Stomach (tissue), 19 donors: ENCODE measurements at places on chromosomes 4 and X.

DNA sequence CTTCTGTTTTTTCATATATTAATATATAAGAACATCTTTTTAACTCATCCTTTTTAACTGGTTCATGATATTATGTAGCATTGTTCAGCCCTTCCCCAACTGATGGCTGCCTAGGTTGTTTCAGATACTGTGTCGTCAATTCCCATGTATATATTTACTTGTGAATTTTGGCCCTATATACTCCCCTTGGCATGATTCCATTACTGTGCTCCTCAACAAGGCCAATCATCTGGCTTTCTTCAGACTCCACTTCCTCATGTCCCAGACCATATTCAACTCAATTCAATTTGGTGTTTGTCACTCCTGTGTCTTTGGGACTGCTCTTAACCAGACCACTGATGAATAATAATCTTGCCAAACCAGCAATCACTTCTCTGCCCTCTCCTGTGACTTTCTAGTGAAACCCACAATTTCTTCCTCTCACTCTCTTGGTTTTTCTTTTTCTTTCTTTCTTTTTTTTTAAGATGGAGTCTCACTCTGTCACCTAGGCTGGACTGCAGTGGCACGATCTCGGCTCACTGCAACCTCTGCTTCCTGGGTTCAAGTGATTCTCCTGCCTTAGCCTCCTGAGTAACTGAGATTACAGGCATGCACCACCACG, 2.7 kb upstream of the WDR45 start:
- DNase-seq: no peak

- no peak for DNase-seq
These were observed 134.1 kb upstream of the MAMLD1 start for GRCh38 chrX:150229030-150229429.

- DNase-seq: no peak
These were observed 62.6 kb upstream of the GYPA start for GRCh38 chr4:144203155-144203554.

DNA sequence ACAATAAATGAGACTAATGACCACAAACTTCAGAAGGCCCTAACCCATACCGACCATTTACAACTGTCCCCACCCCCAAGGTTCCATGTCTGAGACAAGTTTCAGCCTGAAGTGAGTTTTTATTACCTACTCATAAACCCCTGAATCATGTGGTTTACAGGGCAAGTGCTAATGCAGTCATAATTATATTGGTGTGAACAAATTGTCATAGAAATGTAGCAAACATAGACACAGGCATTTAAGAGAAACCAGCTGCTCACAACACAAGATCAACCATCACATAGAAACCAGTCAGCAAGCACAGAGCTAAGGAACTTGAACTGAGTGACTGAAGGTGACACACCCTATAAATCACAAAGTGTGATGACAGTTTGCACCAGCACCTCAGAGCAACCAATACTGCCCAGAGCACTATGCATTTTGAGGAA, 173.8 kb upstream of the MID1 start:
- DNase-seq: peak; percentile 11

GRCh38 chr4:156547439-156547838, 424.2 kb downstream of the PDGFC start:
- DNase-seq: no peak

DNA sequence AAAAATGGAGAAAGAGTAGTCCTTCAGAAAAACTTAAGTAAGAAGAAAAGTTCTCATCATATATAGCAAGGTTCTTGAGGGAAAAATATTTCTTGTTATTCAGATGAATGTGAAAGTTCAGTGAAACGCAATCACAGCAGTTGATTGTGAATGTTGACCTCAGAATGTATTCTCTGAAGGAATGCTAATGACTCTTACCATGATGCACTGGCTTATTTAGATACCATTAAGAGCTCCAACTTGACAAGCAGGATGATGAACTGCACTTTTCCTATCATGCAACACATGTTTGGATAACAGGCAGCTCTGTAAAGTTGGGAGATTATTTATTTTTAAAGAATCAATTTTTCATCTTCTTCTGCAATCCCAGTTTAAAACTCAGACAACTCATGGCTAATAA, 115.5 kb upstream of the MYOZ2 start:
- DNase-seq: no peak

- peak; percentile 74 for DNase-seq
These were observed 17.0 kb upstream of the PAPSS1 start for GRCh38 chr4:107736924-107737448.

- no peak for DNase-seq
These were observed 2.1 kb upstream of the SH2D1A start for GRCh38 chrX:124344246-124344645.

- DNase-seq: no peak
These were observed 31.2 kb upstream of the MSANTD1 start for GRCh38 chr4:3217771-3218170.

DNA sequence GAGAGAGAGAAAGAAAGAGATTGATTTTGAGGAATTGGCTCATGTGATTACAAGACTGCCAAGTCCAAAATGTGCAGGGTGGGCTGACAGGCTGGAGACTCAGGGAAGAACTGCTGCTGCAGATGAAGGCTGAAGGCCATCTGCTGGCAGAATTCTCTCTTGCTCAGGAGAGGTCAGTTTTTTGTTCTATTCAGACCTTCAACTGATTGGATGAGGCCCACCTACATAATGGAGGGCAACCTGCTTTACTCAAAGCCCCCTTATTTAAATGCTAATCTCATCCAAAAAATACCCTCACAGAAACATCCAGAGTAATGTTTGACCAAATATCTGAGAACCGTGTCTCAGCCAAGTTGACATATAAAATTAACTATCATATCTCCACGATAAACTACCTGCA, 38.2 kb upstream of the MAMLD1 start:
- no peak for DNase-seq

DNA sequence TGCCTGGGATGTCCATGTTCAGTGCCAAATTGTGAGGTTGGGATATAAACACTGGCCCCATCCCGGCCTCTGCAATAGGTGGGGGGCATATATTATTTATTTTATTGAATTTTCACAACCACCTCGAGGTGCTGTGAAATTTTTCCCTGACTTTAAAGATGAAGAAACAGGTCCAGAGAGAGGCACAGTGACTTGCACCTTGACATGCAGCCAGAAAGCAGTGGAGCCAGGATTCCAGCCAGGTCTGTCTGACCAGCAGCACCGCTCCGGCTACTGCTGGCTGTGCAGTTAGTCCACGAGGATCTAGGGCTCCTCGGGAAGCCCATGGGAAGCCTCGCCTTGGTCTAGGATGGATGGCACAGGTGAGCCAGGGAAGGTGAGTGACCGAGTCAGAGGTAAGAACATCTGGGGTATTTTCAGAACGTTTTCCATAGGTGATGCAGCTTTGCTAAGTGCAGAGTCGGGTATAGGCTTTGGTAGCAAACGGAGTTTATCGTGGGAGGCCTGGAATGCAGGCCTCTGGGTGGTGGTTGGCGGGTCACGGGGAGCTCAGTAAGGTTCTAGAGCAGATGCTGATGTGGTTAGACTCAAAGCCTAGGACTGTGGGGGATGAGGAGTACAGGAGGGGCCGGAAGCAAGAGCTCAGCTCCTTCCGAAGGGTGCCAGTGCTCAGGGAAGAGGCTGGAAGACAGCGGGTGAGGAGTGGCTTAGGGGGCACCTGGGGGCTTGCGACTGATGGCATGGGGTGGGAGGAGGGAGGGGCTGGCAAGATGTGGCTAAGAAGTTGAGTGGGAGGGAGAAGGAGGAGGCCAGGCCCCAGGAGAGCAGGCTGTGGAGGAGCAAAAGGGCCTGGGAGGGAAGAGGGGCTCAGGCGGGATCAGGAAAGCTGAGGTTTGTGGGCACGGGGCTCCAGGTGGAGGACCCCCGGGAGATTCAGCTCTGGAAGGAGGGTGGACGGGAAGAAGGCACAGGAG, 107.7 kb upstream of the LRPAP1 start:
- no peak for DNase-seq

- no peak for DNase-seq
These were observed 116.0 kb downstream of the COX7B2 start for GRCh38 chr4:46793036-46793435.

DNA sequence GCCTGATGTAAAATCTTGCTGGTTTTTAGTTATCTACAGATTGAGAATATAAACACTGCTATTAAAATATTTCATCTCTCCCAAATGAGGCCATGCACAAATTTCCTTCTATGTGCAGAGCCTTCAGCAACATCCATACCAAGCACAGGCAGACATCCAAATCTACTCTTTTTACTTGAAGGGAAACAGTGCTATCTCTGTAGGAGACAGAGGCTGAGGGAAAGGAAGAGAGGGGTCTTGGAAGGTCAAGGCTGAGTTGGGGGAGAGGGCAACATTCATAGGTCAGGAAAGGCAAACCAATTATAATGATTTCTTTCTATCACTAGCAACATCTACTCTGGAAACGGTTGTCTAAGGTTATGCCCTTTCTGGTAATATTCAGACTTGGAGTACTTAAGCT, 240.2 kb downstream of the CBR4 start:
- DNase-seq: no peak

GRCh38 chr4:167079762-167080161, 154.5 kb downstream of the SPOCK3 start:
- no peak for DNase-seq

DNA sequence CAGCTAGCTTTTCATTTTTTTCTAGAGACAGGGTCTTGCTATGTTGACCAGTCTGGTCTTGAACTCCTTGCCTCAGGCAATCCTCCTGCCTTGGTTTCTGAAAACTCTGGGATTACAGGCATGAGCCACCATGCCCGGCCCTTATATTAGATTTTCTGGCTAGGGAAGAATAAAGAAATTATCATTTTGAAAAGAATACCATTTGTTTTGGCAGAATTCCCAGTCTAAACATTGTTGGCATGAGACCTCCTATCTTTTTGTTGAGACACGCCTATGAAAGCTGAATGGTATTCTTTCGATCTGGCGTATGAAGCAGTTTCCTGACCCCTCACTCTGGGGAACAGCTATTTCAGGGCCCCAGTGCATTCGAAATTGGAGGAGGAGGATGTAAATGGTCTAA, 107.0 kb downstream of the REPS2 start:
- DNase-seq: no peak

- DNase-seq: no peak
These were observed 73.1 kb downstream of the FBXO8 start for GRCh38 chr4:174210354-174210753.

DNA sequence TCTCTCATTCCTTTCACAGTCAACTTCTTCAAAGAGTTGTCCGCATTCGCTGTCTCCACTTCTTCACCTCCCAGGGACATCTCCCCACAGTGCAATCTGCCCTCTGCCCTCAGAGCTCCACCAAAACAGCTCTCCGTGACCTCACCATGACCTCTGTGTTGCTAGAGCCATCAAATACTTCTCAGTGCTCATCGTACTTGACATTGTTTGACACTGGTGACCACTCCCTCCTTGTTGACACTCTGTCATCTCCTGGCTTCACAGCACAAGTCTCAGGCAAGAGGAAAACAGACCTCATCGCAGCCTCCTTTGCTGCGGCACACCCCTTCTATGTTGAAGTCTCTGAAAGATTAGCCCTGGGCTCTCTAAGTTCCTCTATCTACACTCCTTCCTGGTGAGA, 90.5 kb upstream of the CCDC160 start:
- peak; percentile 12 for DNase-seq

GRCh38 chr4:113449410-113449974, 312.0 kb downstream of the CAMK2D start:
- no peak for DNase-seq

- DNase-seq: no peak
These were observed 83.4 kb upstream of the BMP2K start for GRCh38 chr4:78692822-78693170.

DNA sequence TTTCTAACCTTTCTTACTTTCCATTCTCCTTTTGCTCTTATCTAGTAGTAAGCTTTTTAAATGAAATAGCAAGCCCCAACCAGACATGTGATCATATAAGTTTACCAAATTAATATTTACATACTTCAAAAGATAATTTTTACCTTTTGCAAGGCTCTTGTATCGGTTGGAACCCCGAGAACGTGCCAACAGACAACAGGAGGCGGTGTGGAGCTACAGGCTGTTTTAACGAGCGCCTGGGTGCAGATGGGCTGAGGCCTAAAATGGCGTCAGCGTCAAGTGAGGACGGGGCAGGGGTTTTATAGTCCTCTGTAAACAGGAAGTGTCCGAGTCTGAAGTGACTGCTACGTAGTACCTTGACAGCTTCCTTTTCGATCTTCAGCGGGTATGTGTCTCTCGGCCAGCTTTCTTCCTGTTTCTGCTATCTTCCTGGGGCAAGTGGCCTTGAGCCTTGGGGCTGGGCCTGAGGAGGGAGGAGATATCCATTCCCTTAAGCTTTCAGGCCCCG, 342.7 kb downstream of the GALNTL6 start:
- no peak for DNase-seq

GRCh38 chr4:130985371-130985770, 1889.4 kb downstream of the C4orf33 start:
- DNase-seq: no peak

DNA sequence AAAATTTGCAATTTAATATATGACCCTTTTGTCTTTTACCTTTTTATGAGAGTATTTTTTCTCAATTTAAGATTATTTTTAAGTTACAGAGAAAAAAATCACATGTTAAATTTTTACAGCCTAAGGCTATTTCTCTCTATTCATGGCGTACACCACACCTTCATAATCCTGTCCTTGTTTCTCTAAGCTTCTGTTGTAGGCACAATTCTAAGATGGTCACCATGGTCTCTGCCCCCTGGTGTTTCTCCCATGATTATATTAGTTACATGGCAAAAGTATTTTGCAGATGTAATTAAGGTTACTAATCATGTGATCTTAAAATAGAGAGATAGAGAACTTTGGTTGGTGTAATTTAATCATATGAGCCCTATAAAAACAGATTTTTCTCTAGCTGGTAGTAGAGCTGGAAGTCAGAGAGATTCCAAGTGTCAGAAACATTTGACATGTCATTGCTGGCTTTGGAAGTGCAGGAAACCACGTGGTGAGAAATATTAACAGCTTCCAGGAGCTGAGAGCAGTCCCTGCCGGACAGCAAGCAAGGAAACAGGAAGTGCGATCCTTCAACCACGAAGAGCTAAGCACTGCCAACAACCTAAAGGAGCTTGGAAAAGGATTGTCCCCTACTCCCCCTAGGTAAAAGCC, 89.8 kb downstream of the EIF4E start:
- DNase-seq: peak; percentile 17

DNA sequence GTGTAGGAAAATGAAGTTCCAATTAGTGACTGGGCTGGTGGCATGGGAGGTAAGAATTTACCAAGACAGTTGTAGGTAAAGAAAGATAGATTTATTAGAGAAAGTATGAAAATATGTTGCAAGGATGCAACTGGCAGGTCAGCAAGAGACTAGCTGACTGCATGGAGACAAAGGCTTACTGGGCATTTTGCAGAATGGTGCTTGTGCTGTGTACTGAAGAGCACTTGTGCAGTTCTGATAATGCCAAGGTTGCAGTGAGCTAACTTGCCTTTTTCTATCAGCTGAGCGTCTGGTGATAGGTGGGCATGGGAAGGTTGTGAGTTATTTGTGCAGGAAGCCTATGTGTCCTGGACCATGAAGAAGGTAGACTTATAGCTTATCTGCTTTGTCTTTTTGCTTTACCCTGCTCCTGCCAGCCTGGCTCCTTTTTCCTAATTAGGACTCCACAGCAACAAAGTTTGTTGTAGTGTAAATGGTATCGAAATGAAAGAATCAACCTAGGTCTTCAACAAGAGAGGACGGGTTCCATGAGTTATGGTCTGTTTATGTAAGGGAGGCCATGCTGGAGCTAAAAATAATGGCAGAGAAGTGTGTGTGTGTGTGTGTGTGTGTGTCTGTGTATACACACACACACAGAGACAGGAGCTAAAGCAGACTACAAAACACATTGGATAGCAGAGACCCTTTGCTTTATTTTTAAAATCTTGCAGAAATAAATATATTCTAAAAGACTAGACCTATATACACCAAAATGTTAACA, 15.0 kb downstream of the BST1 start:
- peak; percentile 57 for DNase-seq

GRCh38 chr4:106953036-106953705, 82.9 kb downstream of the DKK2 start:
- DNase-seq: no peak
